ENCODE measurements at places on chromosomes 5 and 9.

DNA sequence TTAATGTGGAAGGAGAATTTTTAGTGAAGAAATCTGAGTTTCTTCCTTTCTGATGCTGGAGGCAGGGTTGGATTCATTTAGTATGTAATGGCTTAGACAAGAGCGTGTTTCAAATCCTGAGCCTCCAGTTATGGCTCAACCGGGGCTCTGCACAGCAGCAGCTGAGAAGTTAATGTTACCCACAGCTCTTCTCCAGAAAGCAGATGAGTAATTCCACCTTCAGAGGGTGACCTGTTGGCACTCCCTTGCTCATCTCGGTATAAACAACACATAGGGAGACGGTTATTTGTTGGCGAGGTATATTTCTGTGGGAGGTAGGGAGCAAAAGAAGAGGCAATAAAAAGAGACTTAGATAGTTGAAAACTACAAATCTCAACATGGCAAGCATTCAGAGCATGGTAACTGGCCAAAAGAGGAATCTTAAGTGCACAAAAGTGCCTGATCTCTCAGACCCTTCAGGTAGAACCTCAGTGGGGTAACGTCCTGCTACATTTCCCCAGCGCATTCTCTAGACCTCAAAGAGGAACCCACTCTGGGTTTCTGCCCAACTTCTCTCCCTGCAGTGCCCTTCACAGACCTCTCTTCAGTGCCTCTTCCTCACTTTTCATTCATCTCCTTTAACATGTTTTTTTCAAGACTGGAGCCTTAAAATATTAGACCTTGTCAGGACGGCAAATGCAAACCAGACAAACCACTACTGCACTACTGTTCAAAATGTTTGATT is 417.5 kb upstream of the ADAMTSL1 start:
- DNase-seq, result no peak

DNA sequence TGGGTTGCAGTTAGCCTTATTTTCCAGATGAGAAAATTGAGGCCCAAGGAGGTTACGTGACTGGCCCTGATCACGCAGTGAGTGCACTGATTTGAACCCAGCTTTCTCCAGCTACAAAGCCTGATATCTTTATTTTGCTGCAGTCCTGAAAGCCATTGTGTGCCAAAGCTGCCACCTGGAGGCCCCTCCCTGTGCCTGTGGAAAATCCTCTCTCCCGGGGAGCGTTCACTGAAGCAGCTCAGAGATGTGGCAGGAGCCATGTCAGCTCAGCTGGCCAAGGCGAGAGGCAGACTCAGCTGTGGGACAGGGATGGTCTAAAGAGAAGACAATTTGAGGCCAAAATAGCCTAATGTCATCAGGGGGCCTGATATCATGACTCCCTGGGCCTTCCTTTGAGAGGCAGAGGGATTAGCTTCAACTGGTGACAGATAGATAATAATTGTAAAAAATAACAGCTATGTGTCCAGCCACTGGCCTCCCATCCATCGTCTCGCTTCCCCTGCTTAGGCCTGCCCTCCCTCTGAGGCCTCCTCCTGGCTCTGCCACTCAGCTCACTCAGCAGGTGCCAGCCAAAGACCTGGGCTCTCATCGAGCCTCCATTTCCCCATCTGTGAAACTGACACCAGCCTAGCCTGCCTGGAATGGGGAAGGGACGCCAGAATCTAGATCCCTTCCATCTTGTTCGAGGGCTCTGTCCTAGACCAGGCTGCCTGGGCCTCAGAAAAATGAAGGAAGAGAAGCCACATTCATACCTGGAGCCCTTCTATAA is 74.3 kb upstream of the GGTA1 start:
- DNase-seq, result no peak

DNA sequence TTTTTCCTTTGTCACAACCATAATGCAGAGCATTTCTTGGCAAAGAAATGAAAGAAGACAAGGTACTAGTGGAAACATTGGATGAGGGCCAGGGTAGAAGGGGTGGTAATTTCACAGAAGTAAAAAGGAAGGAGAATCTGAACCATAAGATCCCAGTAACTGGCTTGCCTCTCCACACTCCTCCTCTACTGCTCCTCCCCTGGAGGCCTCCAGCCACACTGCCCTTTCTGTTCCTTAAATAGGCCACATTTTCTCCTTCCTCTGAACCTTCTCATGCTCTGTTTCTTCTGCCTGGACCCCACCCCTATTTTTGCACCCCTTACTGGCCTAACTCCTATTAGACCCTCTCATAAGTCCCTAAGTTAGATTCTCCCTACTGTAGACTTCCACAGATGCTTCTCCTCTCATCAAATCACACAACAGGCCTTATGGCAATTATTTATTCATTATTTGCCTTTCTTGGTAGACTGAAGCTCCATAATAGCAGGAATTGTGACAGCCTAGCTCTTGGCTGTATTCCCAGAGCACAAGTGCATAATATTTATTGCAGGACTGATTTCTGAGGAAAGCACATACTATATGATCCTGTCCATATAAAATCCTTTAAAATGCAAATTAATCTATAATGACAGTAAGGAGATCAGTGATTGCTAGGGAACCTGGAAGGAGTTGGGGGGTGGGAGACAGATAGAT is 31.3 kb upstream of the GRIA1 start:
- DNase-seq, result no peak

- DNase-seq, result no peak
Observed at GRCh38 chr5:78893940-78894677, 91.0 kb downstream of the ARSB start.

DNA sequence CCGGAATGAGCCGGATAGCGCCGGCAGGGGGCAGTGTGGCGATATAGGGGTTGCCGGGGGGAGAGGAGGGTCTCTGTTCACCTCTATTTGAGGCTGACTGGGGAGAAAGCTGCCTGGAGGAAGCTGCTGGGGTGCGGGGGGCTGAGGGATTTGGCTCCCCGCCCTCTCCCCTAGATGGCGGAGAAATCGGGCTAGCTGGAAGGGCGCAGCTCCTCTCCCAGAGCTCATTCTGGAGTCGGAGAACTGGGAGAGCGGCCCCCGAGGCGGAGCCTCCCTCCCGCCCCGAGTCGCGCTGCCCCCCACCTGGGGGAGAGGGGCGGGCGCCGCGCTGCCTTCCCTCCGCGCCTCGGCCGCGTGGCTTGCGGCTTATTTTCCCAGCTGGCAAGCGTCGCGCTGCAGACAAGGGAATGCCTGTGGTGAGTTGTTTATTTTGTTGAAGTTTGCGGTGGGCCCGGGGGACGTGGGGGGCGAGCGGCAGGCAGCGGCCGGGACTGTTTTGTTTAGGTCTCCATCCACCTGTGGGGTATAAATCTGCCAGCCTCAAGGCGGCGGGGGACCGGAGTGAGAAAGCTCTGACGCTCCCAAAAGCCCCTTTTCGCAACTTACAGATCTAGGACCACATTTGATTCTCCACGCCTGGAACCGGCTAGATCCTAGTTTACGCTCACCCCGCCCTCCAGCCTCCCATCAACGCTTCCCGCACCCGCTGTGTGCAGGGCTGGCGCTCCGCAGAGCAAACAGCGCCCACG is 4.1 kb upstream of the RGMB start:
- peak; percentile 52 for DNase-seq

- DNase-seq, result no peak
Observed at GRCh38 chr5:101611039-101611438, 685.0 kb downstream of the SLCO4C1 start.

DNA sequence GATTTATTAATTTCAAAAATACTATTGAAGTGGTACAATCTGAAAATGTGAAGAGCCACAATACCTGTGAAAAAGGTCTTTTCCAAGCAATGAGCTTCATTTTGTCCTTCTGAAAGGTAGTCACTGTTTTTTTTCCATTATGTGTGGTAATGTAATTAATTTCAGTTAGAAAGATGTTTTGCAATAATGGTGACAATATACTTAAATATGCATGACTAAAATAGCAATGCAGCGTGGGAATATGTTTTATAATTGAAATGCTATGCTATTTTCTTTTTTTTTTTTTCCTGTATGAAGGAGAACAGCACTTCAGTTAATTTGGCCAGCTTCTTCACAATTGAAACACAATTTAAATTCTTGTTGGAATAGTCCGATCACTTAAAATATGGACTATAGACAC is 41.9 kb downstream of the NPR3 start:
- DNase-seq, result no peak

GRCh38 chr9:126398403-126399058 is 71.9 kb downstream of the MVB12B start:
- DNase-seq, result peak; percentile 84

GRCh38 chr9:106697750-106698502 is 165.0 kb upstream of the ZNF462 start:
- DNase-seq, result no peak

DNA sequence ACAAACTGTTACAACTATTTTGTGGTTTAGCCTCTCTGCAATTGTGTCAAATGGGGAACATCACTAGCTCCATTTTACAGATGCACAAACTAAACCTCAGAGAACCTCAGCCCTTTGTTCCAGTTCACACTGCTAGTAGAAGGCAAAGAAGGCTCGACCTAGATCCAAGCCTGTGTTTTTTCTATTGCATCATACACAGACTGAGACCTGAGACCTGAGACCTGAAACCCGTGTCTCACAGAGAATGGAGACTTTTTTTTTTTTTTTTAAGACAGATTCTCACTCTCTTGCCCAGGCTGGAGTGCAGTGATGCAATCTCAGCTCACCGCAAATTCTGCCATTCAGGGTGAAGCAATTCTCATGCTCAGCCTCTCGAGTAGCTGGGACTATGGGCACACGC is 120.8 kb downstream of the GALNT10 start:
- no peak for DNase-seq

- no peak for DNase-seq
Observed at GRCh38 chr5:33850100-33850594, 41.6 kb downstream of the ADAMTS12 start.

GRCh38 chr5:33180900-33181299 is 259.9 kb upstream of the TARS1 start:
- DNase-seq, result no peak

DNA sequence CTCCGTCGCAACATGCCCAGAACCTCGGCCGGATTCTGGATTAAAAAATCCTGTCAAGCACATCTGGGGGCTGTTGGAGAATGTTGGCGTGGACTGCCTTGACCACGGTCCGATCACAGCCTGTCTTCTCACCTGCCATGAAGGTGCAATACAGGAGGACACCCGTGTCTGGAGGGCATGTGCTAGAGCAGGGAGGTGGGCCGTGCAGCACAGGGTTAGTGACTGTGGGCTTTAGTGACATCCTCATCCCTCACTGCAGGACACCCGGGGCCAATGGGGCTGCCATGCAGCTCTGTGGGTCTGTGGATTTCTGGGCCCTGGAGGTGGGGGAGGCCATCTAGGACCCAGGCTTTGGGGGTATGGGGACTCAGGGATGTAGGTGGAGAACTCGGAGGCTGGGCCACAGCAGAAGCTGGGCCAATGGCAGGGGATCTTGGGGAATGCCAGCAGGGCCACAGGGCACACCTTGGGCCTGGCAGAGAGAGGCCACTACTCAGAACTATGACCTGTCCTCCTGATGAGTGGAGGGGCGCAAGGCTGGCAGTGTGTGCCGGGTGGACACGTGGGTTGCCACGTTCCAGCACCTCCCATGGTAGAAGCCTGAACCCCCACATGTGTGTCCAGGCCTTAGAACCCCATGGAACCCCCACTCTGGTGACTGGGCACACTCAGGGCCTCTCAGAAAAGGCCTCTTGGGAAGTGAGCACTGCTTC is 23.3 kb downstream of the ZDHHC11B start:
- DNase-seq, result no peak

Measured in Caco-2 (cell line).